ENCODE measurements at places on chromosomes 6 and 20. TPM values are rescaled to one million over a fixed set of nuclear protein-coding genes. Genes with fewer than 3 reads are reported as not detected.

DEFB132 gene
- not detected for total RNA-seq

BANF2 gene
- total RNA-seq = not detected

FERMT1 gene
- 2.0 TPM for total RNA-seq

CUTA gene
- total RNA-seq = 104 TPM

CASP8AP2 gene
- 5.3 TPM for total RNA-seq

GNMT gene
- total RNA-seq = 174 TPM

VWA7 gene
- total RNA-seq = 2.9 TPM

GRCh38 chr6:168376811-168377483 is 57.4 kb upstream of the DACT2 start:
- H3K36me3 ChIP-seq = no peaks in the 10 kb centered on the region
- H3K27ac ChIP-seq = no peak overlapping the region
- DNase-seq = no peak
- no peaks in the 10 kb centered on the region for H3K4me1 ChIP-seq

DNA sequence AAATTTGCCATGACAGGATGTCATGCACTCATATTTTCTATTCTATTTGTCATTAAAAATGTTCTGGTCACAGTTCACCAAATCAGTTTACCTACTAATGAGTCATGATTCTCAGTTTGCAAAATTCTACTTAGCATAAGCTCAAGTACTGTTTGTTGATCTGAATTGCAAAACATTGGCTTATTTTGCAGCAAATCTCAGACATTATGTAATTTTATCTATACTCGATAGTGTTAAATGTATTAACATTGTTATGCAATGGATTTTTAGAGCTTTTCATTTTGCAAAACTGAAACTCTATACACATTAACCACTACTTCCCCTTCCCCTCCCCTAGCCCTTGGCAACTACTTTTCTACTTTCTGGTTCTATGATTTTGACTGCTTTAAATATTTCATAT is 213.8 kb upstream of the ZFP64 start:
- no peaks in the 10 kb centered on the region for H3K36me3 ChIP-seq
- peaks cover 14% of the 10 kb centered on the region for H3K4me1 ChIP-seq
- no peak overlapping the region for H3K4me3 ChIP-seq
- no peaks in the 10 kb centered on the region for H3K27me3 ChIP-seq

DNA sequence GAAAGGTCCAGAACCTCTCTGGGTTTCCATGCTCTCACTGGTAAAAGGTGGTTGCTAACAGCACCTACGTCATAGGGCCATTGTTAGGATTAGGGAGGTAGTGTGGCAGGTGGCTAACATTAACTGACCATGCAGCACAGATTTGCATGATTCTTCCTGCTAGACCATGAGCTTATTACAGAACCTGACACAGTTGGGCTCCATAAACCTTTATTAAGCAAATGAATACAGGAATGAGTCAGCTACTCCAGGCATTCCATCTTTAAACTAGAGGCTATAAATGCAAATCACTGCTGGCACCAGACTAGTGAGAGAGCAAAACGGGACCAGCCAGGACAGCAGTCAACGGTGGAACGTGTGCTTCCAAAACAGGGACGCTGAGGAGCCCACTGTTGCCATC is 440.1 kb downstream of the PTPRT start:
- DNase-seq = no peak
- H3K4me1 ChIP-seq = no peaks in the 10 kb centered on the region
- no peaks in the 10 kb centered on the region for H3K36me3 ChIP-seq
- no peak overlapping the region for H3K4me3 ChIP-seq
- H3K27ac ChIP-seq = no peak overlapping the region

- no peaks in the 10 kb centered on the region for H3K4me1 ChIP-seq
- H3K27me3 ChIP-seq = peaks cover 13% of the 10 kb centered on the region
- H3K36me3 ChIP-seq = no peaks in the 10 kb centered on the region
- no peak overlapping the region for H3K27ac ChIP-seq
- peak; percentile 62 for DNase-seq
Observed at GRCh38 chr6:84773431-84774156, 9.2 kb upstream of the TBX18 start.

GRCh38 chr20:50285376-50286173 is 94.9 kb downstream of the CEBPB start:
- no peak overlapping the region for H3K4me3 ChIP-seq
- no peak for DNase-seq
- peak overlapping the region; percentile 62 for H3K27ac ChIP-seq
- no peaks in the 10 kb centered on the region for H3K36me3 ChIP-seq
- H3K4me1 ChIP-seq = no peaks in the 10 kb centered on the region

DNA sequence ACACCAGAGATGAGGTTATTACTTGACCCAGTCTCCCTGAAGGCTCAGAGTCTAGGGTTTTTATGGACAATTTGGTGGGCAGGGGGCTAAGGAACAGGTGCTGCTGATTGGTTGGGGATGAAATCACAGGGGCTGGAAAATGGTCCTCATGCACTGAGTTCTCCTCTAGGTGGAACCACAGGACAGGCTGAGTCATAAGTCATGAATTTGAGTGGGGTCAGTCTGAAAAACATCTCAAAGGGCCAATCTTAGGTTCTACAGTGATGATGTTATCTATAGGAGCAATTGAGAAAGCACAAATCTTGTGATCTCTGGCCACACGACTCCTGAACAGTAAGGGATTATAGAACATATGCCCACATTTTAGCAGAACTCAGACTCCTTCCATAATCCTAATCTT is 5.9 kb upstream of the MRS2 start:
- no peak overlapping the region for H3K4me3 ChIP-seq
- DNase-seq = no peak
- no peaks in the 10 kb centered on the region for H3K4me1 ChIP-seq
- H3K27ac ChIP-seq = no peak overlapping the region
- no peaks in the 10 kb centered on the region for H3K36me3 ChIP-seq

DNA sequence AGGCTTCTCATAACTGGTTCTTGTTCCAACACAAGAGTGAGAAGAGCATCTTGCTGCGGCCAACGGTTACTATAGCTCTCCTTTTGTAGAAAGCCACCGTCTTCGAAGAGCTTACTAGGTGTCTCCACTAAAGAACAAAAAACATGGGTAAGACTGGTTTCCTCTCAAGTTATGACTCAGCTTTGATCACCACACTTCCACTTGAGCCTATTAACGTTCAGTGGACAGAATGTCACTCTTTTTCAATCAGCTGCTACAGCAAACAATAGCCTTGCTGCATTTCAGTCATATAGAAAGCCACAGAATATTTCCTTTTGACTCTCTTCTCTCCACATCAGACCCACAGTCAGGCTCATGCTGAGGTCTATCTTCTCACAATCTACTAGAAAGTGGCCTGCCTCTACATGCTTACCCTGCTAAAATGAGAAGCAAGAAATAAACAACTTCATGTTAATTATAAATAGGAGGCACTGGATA is 243.5 kb upstream of the PREP start:
- no peaks in the 10 kb centered on the region for H3K27me3 ChIP-seq
- H3K4me1 ChIP-seq = no peaks in the 10 kb centered on the region
- no peaks in the 10 kb centered on the region for H3K36me3 ChIP-seq
- no peak for DNase-seq

GRCh38 chr20:2086980-2087377 is 14.6 kb upstream of the STK35 start:
- H3K4me1 ChIP-seq = no peaks in the 10 kb centered on the region
- no peaks in the 10 kb centered on the region for H3K36me3 ChIP-seq
- no peak overlapping the region for H3K4me3 ChIP-seq
- DNase-seq = no peak
- no peaks in the 10 kb centered on the region for H3K27me3 ChIP-seq

DNA sequence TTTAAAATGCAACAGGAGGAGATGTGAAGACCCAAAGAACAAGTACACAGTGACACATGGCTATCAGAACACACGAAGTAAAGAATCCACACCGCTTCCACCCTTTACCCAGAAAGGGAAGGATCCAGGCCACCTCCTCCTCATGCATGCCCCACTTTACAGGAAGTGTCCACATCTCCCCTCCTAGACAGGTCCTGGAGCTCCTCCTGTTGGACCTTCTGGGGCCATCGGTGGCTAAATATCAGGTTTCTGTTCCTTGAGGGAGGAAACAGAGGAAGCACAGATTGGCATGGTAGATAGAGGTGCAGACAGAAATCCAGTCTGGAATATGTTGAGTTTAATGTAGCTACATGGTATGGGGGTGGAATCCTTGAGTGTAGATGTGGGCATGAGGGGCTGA is 10.9 kb downstream of the NINL start:
- H3K27ac ChIP-seq = no peak overlapping the region
- H3K4me3 ChIP-seq = no peak overlapping the region
- H3K27me3 ChIP-seq = no peaks in the 10 kb centered on the region
- DNase-seq = no peak
- H3K4me1 ChIP-seq = no peaks in the 10 kb centered on the region

GRCh38 chr20:59645271-59645670 is 40.9 kb downstream of the PHACTR3 start:
- no peak for DNase-seq
- H3K27ac ChIP-seq = no peak overlapping the region
- H3K4me3 ChIP-seq = no peak overlapping the region
- no peaks in the 10 kb centered on the region for H3K27me3 ChIP-seq

DNA sequence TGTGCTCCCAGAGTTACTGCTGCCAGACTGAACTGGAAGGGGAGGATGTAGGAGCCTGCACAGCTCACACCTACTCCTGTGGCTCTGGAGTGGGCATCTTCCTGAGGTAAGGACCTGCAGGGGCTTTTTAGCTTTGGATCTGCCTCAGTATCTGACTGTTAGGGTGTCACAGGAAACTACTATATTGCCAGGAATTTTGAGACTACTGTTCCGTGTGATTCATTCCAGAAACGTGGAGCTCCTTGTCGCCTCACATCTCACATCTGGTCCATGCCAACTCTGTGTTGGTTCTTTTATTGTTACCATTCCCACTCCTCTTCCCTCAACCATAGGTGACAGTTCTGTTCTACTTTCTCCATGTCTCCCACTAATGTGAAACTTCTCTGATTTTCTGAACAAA is 34.1 kb downstream of the PRPH2 start:
- DNase-seq = no peak
- peaks cover 84% of the 10 kb centered on the region for H3K36me3 ChIP-seq
- no peak overlapping the region for H3K27ac ChIP-seq

- no peaks in the 10 kb centered on the region for H3K36me3 ChIP-seq
- no peaks in the 10 kb centered on the region for H3K4me1 ChIP-seq
- H3K27ac ChIP-seq = no peak overlapping the region
Observed at GRCh38 chr6:87656857-87657256, 45.2 kb downstream of the AKIRIN2 start.

- no peak overlapping the region for H3K27ac ChIP-seq
- DNase-seq = no peak
Observed at GRCh38 chr6:163719028-163719742, 304.7 kb downstream of the QKI start.

DNA sequence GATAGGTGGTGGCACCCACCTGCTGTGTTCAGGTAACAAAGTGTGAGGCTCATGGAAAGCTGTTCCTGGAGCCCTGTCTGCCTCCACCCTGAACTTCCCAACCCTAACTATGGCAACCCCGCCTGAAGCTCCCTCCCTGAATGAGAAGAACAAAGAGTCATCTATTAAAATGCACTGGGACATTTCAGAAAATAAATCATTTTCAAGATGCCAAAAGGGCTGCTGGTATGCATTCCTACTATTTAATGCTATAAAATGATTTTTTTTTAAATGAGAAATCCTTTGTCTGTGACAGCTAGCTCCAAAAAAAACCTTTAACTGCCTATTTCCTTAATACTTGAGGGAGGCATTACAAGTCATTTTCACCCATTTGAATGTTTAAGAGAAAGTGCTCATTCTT is 84.3 kb upstream of the MRPS10 start:
- H3K36me3 ChIP-seq = no peaks in the 10 kb centered on the region
- no peak overlapping the region for H3K27ac ChIP-seq
- no peak for DNase-seq
- H3K4me1 ChIP-seq = no peaks in the 10 kb centered on the region

DNA sequence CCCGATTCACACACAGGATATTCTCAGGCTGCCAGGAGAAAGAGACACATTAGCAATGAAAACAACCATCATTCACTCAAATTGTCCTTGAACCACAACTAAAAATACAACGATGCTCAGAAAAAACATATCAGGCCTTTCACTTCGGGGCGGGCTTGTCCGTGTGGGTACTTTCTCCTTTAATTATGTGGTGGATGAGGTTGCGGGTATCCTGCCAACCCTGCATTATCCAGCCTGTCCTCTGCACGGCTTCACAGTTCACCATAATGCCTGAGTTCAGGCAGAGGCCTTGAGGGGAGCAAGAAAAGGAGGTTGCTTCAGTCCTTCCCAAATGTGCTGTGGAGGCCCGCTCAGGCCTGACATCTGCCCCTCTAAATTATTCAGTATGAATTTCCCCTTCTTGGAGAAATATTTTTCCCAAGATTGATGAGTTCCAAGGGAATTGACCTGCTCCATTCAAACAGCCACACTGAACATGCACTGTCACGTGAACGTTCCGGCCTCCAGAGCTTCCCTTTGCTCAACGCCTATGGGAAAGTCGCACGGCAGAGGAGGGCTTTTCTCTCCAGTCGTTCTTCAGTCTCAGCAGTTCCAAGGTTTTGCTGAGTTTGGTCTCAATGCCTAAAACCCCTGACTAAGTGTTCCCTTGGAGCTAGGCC is 70.3 kb downstream of the MYLK4 start:
- no peaks in the 10 kb centered on the region for H3K27me3 ChIP-seq
- no peak overlapping the region for H3K4me3 ChIP-seq
- no peak for DNase-seq

DNA sequence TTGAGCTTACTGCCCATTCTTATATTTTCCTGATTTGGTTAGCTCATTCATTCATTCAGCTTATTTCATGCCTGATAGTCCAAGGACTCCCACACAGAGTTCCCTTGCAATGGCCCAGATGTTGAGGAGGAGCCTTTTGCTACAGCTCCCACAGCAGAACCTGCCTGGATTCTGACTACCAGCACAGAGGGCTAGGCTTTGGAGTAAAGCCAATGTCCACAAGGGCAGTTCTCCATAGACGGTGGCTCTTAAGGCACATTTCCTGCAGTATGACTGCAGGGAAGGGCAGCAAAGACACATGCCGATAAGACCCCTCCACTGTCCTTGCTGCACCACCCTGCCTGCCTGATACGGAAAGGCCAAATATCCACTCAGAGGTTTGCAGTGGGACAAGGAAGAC is 112.3 kb upstream of the SYNDIG1 start:
- H3K4me3 ChIP-seq = no peak overlapping the region
- no peaks in the 10 kb centered on the region for H3K4me1 ChIP-seq
- no peak for DNase-seq
- no peaks in the 10 kb centered on the region for H3K36me3 ChIP-seq

- H3K27ac ChIP-seq = peak overlapping the region; percentile 12
- no peaks in the 10 kb centered on the region for H3K27me3 ChIP-seq
- no peaks in the 10 kb centered on the region for H3K4me1 ChIP-seq
- no peak for DNase-seq
- peak overlapping the region; percentile 73 for H3K4me3 ChIP-seq
- no peaks in the 10 kb centered on the region for H3K36me3 ChIP-seq
Observed at GRCh38 chr6:158230967-158231550, 62.9 kb downstream of the GTF2H5 start.

GRCh38 chr6:92701425-92702096 is 717.8 kb downstream of the EPHA7 start:
- no peaks in the 10 kb centered on the region for H3K36me3 ChIP-seq
- no peaks in the 10 kb centered on the region for H3K4me1 ChIP-seq
- no peak overlapping the region for H3K27ac ChIP-seq
- DNase-seq = no peak
- H3K4me3 ChIP-seq = no peak overlapping the region

Measured in right lobe of liver (tissue), 6 donors.